Stimulated activated CD8-positive, alpha-beta memory T cell treated with anti-CD3 and anti-CD28 coated beads, Interleukin-7, amount 100 ng/mL, for 1 hour (primary cell): ENCODE measurements at places on chromosomes 6 and 20.

GRCh38 chr6:143505537-143505936 is 6.0 kb downstream of the FUCA2 start:
- DNase-seq, result no peak

GRCh38 chr6:33696548-33697518 is 14.7 kb downstream of the UQCC2 start:
- no peak for DNase-seq

DNA sequence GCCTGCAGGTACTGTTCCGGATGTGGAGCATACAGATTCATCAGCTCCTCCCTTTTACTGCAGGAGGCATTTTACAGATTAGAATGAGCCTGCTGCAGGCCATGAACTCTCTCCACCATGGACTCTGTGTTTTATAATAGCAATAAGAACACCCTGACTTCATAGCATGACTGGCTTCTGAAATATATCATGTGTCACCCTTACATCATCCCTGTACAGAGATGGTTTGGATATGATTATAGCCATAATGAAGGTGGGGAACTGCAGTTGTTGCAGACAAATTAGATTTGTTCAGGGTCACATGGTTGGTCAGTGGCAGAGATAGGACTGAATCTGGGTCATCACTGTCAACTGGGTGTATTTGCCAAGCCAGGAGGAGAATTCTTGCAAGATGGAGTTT is 100.7 kb downstream of the FOXO3 start:
- DNase-seq, result no peak

DNA sequence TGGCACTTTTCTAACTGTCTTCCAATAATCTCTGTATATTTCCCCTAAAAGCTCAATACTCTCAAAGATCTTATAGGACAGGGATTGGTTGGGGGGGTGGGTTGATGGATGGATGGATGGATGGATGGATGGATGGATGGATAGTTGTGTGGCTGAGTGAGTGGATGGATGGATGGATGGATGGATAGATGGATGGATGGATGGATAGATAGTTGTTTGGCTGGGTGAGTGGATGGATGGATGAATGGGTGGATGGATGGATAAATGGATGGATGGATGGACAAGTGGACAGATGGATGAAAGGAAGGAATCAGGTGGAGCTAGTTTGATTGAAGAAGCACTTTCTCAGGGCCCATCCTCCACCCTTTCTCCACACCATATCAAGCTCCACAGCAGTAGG is 388.8 kb downstream of the CDC5L start:
- DNase-seq, result no peak

GRCh38 chr20:51562332-51563173 is 20.0 kb upstream of the NFATC2 start:
- no peak for DNase-seq

DNA sequence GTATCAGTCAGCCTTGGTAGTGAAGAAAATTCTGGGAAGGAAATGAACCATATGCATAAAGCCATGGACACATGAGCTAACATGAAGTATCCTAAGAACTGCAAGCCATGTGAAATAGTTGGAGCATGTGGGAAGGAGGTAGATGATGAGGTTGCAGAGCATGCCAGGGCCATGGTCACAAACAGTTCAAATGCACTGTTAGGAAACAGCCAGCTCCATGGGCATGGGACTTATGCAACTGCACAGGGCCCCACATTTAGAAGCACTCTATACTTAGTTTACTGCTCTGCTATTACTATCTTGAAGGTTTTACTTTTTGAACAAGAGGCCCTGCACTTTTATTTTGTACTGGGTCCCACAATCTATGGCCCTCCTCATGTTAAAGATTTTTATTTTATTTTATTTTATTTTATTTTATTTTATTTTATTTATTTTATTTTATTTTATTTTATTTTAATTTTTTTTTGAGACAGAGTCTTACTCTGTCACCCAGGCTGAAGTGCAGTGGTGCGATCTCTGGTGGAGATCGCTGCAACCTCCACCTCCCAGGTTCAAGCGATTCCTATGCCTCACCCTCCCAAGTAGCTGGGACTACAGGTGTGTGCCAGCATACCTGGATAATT is 169.1 kb downstream of the IBTK start:
- DNase-seq, result no peak

DNA sequence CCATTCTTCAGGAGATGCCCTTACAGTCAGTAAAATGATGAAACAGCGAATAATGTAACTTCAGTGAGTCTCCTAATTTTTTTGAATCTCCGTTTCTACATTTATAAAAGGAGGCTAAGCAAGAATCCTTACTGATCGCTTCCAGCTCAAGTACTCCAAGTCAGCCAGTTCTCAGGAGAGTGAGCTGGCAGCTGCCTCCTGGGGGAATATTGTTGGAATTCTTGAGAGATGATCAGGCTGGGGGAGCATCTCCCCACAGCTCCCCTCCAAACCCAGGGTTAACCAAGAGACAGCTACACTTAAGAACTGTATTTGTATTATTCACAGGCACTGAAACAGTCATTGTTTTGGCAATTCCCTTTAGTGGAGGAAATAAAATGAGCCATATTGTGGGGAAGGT is 89.1 kb upstream of the PCSK2 start:
- no peak for DNase-seq

GRCh38 chr6:69293471-69293870 is 503.3 kb downstream of the LMBRD1 start:
- no peak for DNase-seq

DNA sequence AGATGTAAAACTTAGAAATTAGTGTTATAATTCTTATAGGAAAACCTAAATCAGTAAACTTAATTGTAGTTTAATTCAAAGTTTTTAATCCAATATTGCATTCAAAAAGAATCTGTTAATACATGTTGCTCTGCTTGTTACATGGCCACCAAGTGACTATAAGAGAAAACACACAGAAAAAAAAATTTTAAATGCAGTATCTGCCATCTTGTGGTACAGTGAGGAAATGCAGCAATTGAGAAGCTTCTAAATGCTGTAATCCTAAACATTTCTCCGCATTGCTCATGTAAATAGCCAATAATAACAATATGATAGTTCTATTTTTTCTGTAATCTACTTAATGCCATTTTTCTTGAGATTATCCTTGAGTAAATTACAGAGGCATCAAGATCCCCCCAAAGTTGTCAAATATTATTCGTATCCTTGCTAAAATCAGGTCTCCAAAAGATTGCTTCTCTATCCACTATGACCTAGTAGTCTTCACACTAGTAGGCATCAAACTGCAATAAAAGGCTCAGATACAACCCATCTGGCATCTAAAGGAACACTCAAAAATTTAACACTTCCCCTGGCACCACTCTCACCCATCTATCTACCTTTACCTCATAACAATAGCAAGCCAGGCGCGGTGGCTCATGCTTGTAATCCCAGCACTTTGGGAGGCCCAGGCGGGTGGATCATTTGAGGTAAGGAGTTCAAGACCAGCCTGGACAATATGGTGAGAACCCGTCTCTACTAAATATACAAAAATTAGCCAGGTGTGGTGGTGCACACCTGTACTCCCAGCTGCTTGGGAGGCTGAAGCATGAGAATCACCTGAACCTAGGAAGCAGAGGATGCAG is 34.6 kb downstream of the HDAC2 start:
- DNase-seq, result no peak

GRCh38 chr6:36115412-36115811 is 14.9 kb upstream of the MAPK13 start:
- no peak for DNase-seq

DNA sequence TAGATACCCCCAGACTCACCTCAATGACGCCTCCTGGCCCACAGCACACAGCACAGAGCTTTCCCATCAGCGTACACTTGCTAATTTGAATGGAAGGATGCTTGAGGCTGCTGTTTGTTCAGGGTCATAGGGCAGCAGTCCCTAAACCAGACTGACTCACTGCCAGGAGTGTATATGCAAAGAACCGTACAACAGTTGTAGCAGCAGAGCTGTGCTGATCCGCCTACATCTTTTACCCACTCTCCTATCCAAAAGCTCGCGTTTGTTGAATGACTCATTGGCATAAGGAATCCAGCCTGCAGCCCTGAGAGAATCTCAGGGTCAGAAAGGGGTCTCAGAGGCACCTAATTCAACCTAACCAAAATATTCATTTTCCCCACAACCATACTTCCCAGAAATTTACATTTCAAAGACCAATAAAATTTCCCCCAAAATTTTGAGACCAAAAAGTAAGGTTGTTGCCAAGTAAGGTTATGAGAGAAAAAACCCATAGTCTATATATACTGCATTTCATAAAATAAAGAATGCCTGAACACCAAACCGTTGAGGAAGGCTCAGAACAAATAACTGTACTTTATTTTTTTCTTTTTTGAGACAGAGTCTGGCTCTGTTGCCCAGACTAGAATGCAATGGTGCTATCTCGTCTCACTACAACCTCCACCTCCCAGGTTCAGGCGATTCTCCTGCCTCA is 35.3 kb upstream of the CCND3 start:
- DNase-seq, result no peak

- no peak for DNase-seq
Measured at GRCh38 chr6:18425218-18425617, 38.1 kb downstream of the RNF144B start.

DNA sequence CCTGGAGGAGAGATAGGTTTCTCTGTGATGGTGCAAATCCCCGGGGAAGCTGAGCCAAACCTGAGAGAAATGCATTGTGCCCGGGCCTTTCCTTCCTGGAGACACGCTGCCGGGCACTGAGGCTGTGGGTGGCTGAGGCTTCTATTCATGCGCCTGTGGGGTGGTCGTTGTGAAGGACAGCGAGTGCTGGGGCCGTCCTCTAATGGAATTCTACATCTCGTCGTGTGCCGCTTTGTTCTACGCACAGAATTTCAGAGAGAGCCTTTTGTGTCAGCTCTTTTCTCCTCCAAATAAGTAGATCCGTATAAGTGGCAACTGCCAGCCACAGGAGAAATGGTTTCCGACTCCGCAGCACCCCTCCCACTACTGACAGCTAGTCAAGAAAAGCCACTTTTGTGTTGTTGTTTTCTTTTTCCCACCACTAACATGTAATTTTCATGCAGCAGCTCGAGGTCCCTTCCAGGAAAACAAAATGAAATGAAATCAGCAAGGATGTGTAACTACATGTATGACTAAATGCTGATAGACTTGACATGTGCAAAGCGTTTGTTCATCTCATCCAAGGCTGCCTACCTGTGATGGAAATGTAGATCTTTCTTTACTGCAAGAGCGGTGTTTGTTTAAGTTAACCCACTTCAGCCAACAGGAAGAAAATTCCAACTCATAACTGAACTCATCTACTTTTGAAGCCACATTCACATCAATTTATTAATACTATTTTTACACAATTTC is 26.4 kb upstream of the PXDC1 start:
- no peak for DNase-seq

DNA sequence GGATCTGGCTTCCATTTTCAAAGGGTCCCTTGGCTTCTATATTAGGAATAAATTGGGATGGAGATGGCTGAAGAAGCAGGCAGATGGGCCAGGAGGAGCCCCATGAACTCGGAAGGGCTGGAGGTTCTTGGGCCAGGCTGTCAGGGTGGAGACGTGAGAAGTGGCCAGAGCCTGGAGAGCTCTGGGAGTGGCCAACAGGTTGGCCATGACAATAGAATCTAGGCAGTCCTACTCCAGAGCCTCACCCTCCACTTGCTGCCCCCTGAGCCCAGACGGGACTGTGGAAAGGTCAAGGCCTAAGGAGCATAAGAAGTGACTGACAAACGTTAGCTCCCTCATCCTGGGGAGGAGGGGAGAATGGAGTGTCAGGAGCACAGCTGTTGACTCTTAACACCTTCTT is 62.1 kb downstream of the STK35 start:
- DNase-seq, result no peak

DNA sequence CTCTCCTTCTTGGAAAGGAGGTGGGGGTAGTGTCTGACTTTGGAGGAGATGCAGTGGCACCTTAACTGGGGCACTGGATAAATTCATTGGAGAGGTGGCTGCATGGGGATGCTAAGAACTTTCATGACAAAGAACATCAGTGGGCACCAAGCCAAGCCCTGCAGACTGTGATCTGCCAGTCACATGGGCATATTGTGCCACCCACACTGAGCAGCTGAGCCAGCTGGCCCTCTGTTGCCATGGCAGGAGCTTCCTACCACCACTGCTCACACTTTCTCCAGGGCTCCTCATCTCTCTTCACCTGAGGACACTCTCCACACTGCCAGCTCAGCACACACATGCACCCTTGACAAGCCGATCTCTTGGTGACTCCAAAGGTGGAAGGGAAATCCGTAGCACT is 715.6 kb downstream of the QKI start:
- no peak for DNase-seq

DNA sequence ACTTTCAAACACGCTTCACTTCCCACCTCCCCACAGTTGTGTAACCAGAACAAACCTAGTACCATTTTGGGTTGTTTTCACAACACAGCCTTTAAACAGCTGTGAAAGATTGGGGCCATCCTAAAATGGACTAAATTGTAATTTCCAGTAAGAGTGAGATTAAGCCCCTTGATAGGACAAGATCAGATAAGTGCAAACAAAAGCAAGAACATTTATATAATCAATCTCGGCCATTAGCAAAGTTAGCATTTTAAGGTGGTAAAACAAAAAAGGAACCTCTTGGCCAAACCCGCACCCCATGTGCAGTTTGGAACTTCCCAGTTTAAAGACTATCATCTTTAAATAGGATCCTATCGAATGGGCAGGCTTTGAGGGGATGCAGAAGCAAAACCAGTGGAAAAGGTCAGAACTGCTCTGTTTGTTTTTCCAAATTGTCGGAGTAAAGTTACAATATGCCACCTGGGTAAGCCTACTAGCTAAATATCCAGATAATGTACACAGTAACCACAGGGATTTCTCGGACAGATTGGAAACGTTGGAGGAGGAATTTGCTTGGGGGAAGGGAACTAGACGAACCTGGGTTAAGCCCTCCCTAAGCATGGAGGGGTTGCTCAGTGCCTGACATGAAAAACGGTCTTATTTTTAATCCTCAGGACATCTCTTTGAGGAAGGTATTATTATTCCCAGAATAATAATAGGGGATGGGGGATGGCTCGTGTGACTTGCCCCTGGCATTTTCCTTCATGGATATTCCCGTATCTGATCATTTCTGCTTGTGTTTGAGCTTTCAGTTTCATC is 159.8 kb upstream of the SALL4 start:
- DNase-seq, result no peak

DNA sequence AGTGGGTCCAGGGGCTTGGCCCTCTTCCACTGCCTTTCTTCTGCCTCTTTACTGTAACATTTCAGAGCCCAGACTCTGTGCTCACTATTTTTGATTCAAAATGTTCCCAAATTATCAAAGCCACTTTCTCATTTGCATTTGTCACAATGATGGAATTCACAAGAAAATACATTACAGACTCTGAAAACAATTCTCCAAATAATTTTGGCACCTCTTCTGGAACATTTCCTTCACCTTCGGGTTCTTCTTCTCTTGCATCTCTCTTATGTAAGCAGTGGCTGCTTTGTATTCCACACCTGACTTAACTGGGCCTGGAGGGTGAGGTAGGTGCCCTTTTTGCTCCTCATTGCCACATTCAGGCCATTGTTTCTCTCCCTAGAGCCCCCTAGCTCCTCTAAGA is 30.0 kb downstream of the ZNF184 start:
- no peak for DNase-seq

GRCh38 chr6:115932481-115932880 is 128.2 kb downstream of the FRK start:
- DNase-seq, result no peak

- DNase-seq, result no peak
Measured at GRCh38 chr6:145948328-145948727, 15.8 kb downstream of the SHPRH start.
